ENCODE measurements at places on chromosomes 2 and 18. TPM values are rescaled to one million over a fixed set of nuclear protein-coding genes. Genes with fewer than 3 reads are reported as not detected.

The CFC1B gene
- 2.9 TPM for total RNA-seq

The RAB17 gene
- 13.6 TPM for total RNA-seq

The UGT1A8 gene
- not detected for total RNA-seq

The XIRP2 gene
- total RNA-seq: 0.06 TPM

The CPO gene
- not detected for total RNA-seq

The FTCDNL1 gene
- 4.9 TPM for total RNA-seq

The HES6 gene
- 2.9 TPM for total RNA-seq

The SLC66A2 gene
- total RNA-seq: 74.1 TPM

The PSME4 gene
- total RNA-seq: 65.7 TPM

The SERPINB12 gene
- total RNA-seq: not detected

The SCYGR4 gene
- not detected for total RNA-seq

The CYTIP gene
- 3.3 TPM for total RNA-seq

The SLC38A11 gene
- total RNA-seq: 3.0 TPM

The TCF4 gene
- 87.2 TPM for total RNA-seq

The PID1 gene
- 14.0 TPM for total RNA-seq

The HRH4 gene
- total RNA-seq: not detected

The ANKRD62 gene
- total RNA-seq: not detected

The STK17B gene
- total RNA-seq: 25.0 TPM

The GAREM2 gene
- 3.5 TPM for total RNA-seq

The SCN3A gene
- 0.09 TPM for total RNA-seq

The PPP1R1C gene
- 5.9 TPM for total RNA-seq

The CLEC4F gene
- not detected for total RNA-seq

The TRIM54 gene
- 2.8 TPM for total RNA-seq

The FANCL gene
- 23.7 TPM for total RNA-seq

The DSG3 gene
- 1.3 TPM for total RNA-seq

The REG1B gene
- total RNA-seq: not detected

The TCF23 gene
- total RNA-seq: not detected

The ARMC9 gene
- total RNA-seq: 40.0 TPM

The ACMSD gene
- not detected for total RNA-seq

The DUSP19 gene
- total RNA-seq: 2.5 TPM

The KIF5C gene
- 123 TPM for total RNA-seq

The IL36B gene
- not detected for total RNA-seq

The ACKR3 gene
- 19.2 TPM for total RNA-seq

The HTRA2 gene
- 19.1 TPM for total RNA-seq

The PFN4 gene
- not detected for total RNA-seq

The TUBA3E gene
- not detected for total RNA-seq

The ELAC1 gene
- 7.1 TPM for total RNA-seq

Data from prostate gland (tissue), 2 donors.